Stimulated activated CD8-positive, alpha-beta memory T cell treated with anti-CD3 and anti-CD28 coated beads, Interleukin-15, amount 100 ng/mL, for 4 hours (primary cell): ENCODE measurements at places on chromosomes 16 and 17.

- no peak for DNase-seq
Observed at GRCh38 chr16:28838558-28838918, 7.6 kb downstream of the TUFM start.

DNA sequence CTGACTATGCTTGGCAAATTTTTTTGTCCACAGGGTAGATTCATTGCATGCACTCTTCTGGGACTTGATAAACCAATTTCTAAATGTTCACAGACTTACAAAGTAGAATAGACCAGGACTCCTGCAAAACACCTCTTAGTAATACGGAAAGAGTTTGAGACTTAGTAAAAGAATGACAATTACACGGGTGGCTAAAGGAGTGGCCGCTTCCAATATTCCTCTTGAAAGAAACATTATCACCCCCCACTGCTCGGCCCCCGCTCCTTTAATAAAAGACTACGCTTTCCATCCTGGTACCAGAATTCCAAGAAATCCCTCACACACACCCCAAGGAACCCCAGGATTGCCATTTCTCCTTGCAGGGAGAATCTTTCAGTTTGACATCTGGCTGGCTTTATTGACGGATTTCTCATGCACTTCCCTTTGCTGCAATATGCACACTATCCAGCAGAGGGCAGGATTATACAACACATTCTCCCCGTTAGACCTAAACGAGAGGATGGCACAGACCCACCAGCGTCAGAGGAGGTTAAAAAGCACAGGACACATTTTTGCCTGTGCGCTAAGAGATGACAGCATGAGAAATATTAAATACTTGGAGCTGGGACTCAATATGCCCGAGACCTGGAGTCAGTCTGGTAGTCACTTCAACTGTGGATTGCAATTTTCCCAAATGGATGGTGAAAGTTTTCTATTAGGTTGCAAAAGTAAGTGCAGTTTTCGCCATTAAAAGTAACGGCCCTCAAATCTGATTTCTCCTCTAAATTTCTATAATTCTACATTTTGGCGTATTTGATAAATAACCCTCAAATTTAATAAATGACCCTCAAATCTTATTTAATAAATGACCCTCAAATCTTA is 46.6 kb upstream of the NUDT7 start:
- DNase-seq = peak; percentile 1

GRCh38 chr16:19991614-19992013 is 82.1 kb downstream of the GPR139 start:
- DNase-seq = no peak

GRCh38 chr17:44376124-44376523 is 12.5 kb upstream of the FAM171A2 start:
- DNase-seq = no peak

DNA sequence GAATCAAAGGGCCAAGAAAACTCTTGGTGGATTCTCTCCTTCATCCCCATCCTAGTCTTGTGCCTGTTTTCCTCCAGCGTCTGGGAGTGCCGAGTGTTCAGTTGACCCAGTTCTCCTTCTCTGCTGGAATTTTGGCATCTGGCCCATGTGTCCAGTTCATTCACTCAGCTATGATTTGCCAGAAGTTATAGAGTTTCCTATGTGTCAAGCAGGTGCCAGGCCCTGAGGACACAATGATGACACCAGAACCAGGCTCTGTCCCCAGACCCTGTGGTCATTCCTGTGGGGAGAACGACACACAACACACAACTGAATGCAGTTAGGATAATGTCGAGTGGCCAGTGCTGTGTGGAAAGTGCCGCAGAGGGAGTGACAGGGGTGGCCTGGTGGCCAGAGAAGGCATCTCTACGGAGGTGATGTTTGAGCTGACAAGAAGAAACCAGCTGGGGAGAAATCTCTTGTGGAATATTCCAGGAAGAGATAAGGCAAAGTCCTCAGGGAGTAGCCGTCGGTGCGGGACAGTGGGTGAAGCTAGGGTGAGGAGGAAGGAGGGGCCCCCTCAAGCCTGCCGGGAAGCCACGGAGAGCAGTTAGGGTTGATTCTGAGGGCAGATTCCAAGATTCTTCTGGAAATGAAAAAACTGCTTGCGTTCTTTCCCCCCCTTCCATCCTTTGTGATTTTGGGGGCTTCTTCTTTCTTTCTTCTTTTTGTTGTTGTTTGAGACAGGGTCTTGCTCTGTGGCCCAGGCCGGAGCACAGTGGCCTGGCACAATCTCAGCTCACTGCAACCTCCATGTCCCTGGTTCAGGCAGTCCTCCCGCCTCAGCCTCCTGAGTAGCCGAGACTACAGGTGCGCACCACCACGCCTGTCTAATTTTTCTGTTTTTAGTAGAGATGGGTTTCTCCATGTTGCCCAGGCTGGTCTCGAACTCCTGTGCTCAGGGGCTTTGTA is 35.8 kb upstream of the IL34 start:
- DNase-seq = no peak
